ENCODE measurements at places on chromosomes 4 and X.
A peak's percentile ranks its signal among the peaks of the same experiment; 100 is the strongest.

DNA sequence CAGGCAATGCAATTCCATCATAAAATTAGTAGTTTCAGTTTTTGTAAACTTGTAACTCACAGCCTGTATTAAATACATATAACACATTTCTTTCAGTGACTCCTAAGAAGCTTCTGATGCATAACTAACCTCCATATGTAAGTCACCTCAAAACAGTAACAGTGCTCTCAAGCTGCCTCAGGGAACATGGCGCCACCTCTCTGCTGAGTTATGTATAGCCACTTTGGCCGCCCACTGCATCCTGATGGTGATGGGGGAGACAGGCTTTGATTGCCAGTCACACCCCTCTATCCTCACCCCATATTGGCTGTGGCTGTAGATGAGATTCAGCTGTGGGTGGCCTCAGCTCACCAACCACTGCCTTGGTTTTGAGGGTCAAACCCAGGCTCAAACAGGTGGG is 54.3 kb downstream of the LRBA start:
- no peak for DNase-seq

GRCh38 chr4:127214016-127214415 is 418.7 kb upstream of the INTU start:
- no peak for DNase-seq

- peak; percentile 64 for DNase-seq
Observed at GRCh38 chrX:118644378-118644777, 83.0 kb upstream of the IL13RA1 start.

DNA sequence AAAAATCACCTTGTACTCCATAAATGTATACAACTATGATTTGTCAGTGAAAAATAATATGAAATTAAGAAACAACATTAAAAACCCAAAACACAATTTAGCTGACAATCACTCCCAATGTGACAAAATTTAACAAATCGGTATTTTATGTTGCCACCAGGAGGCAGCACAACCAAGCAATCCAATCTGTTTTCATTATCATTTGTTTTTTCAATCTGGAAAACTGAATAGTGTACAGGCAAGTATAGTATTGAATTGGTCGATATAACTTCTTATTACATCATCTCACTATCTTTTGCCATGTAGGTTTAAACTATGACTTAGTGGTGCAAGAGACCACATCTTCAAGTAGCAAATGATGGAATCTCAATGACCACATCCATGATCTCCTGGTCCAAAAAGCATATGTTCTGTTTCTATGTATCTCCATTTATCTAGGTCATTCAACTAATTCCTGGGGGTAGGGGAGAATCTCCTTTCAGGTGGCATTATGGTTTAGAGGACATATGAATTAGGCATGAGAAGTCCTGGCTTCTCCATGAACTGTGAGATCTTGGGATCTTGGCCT is 112.9 kb upstream of the AGA start:
- DNase-seq, result peak; percentile 33

GRCh38 chrX:128780934-128781333 is 728.7 kb upstream of the ACTRT1 start:
- DNase-seq, result no peak

DNA sequence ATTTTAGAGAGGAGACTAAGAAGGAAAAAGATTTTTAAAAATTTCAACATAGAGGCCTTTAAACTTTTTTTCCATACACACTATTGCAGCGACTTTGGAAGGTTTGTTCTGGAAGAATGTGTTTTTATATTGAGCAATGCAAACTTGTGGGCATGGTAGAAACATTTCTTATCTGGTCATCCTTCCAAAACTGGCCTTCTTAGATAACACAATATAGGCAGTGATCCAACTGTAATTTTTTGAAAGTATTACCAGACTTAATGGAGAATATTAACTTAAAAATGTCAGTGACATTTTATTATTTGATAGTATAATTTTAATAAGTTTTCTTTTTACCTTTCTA is 25.6 kb downstream of the FHDC1 start:
- no peak for DNase-seq

- DNase-seq, result no peak
Observed at GRCh38 chrX:70033348-70034051, 16.2 kb downstream of the AWAT2 start.

- DNase-seq, result no peak
Observed at GRCh38 chr4:185878633-185879032, 66.6 kb upstream of the SORBS2 start.

DNA sequence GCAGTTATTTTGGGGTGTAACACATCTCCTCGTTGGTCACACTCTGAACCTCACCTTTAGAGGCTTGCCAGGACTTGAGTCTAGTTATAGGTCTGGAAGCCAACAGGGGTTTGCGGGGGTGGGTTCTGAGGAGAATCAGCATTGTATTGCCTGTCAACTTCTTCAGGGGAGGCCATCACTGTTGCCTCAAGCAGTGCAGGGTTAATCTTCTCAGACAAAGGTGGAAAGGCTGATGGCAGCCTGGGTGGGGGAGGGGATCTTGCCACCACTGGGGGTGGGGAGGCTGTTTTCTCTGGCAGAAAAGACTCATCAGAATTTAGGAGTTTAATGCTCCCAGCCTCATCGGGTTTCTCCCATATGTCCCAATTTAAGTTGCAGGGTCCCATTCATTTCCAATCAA is 387.8 kb downstream of the PRR32 start:
- no peak for DNase-seq

GRCh38 chrX:44903830-44904530 is 31.0 kb downstream of the KDM6A start:
- DNase-seq, result no peak

- no peak for DNase-seq
Observed at GRCh38 chr4:156751486-156751885, 220.1 kb downstream of the PDGFC start.

GRCh38 chrX:44914532-44915198 is 41.7 kb downstream of the KDM6A start:
- no peak for DNase-seq

DNA sequence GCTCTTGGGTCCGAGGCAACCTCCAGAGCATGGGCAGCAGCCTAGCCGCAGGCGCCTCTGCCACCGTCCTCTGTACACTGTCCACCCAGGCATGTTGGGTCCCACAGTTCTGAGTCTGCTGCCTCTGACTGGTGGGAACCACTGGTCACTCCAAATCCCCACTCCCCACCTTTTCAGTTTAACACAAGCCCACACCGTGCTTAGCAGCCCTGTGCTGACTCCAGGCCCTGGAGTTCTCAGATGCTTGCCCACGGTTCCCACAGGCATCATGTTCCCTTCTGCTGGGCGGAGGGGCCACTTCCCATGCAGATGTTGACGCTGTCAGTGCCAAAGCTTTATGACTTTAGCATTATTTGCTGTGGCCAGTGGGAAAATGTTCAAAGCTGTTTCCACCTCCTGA is 104.5 kb downstream of the SCD5 start:
- no peak for DNase-seq

- DNase-seq, result no peak
Observed at GRCh38 chrX:116239944-116240840, 69.6 kb downstream of the AGTR2 start.

GRCh38 chr4:189128341-189128740 is 812.3 kb upstream of the FRG1 start:
- DNase-seq, result no peak

DNA sequence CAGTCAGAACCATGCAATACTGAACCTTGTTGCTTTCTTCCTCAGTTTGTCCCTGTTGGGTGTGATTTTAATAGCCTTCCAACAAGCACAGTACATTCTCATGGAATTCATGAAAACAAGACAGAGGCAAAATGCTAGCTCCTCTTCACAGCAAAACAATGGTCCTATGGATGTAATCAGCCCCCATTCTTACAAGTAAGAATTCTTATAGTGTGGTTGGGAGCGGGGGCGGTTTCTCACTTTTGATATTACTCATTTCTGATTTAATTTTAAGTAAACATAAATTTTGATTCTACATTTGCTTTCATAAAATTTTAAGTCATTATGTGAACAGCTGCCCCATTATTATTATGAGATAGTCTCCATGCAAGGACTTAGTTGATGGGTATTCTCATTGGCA is 80.8 kb upstream of the TLR2 start:
- DNase-seq, result no peak

DNA sequence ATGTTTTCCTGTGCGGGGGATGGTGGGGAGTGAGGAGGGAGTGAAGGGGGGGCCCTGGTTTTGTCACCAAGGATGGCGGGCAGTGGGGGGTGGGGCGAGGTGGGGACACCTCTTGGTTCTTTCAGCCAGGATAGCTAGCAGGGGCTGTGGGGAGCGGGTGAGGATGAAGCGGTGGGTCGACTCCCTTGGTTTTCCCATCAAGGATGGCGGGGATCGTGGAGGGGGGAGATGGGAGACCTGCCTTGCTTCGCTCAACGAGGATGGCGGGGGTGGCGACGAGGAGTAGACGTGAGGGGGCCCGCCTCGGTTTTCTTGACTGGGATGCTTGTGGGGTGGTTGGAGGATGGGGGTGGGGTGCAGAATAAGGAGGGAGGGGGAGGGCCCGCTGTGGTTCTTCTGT is 643 bp downstream of the FHL1 start:
- DNase-seq, result no peak

- DNase-seq, result no peak
Observed at GRCh38 chr4:158050942-158051341, 121.9 kb downstream of the GASK1B start.

DNA sequence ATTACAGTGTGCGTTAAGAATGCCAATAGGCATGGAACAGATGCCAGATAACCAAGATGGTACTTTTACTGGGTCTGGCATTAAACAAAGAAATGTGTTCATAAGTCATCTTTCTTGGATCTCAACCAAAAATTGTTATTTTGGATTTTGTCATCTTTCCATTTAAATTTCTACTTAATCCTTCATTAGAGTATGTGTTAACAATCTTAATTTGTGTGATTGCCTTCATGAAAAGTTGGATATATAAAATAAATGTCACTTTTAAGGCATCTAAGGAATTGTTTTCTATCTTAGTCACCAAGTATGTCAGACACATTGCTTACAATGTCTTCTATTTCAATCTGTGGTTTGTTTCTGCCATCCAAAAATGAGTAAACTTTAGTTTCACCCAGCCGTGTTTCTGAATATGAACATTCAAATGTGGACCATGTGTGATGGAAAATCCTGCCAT is 87.5 kb downstream of the PALLD start:
- DNase-seq, result no peak

GRCh38 chrX:133258481-133258880 is 40.3 kb upstream of the TFDP3 start:
- DNase-seq, result no peak
